ENCODE measurements at places on chromosomes 4 and X. TPM values are rescaled to one million over a fixed set of nuclear protein-coding genes. Genes with fewer than 3 reads are reported as not detected.

DNA sequence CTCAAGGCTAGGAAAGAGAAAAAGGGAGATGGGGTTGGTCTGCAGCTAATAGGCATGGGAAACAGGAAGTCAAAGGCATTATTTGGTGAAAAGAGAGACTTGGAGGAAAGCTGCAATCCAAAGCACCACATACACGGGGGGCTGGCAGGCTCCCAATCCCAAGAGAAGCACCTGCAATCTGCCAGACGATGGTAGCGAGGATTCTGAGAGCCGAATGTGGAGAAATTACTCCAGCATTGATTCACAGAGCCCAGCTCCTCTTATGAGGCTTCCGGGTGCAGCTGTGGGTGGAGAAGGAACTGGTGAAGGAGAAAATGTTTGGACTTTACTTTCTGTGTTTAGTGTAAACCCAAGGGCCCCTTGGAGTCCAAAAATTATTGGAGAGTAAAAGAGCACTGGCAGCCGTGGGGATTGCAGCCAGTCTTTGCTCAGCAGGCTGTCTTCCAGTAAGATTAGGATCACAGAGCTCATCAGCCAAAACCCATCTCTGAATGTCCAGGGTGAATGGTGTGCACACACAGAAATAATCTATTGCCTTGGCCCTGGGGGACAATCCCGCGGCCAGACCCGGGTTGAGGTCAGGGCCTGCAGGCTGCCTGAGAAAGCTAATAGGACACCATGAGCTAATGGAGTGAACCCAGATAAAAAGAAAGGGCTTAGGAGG, 197.6 kb downstream of the KIT start:
- peak; percentile 73 for DNase-seq

GRCh38 chr4:139798456-139798855, 132.8 kb downstream of the MGST2 start:
- no peak for DNase-seq

DNA sequence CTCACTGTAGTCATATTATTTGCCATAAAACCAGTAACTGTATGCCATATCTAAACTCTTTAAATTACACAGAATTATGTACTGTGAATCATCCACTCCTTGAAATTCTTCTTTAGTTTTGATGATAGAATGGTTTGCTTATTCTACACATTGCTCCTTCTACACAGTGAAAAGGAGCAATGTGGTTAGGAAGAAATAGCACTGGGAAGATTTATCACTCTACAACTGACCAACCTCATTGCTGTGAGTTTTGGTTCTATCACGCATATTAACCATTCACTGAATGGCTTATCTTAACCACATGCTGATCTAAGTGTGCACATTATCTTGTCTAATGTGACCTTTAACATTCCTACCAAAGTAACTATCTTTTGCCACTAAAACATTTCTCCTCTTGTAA, 415.7 kb upstream of the NDST4 start:
- DNase-seq = no peak

DNA sequence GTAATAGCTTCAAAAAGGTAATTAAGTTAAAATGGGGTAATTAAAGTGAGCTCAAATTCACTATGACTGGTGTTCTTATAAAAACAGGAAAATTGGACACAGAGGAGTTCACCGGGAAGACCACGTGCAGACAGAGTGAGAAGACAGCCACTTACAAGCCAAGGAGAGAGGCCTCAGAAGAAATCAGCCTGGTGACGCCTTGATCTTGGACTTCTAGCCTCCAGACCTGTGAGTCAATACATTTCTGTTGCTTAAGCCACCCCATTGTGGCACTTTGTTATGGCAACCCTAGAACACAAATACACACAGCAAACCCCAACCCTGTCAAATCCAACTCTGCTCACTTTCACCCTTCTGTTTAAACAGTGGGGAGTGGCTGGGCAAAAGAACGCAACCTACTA, 4.1 kb upstream of the CD38 start:
- no peak for DNase-seq

GRCh38 chrX:116318672-116319071, 117.7 kb upstream of the SLC6A14 start:
- DNase-seq = no peak

DNA sequence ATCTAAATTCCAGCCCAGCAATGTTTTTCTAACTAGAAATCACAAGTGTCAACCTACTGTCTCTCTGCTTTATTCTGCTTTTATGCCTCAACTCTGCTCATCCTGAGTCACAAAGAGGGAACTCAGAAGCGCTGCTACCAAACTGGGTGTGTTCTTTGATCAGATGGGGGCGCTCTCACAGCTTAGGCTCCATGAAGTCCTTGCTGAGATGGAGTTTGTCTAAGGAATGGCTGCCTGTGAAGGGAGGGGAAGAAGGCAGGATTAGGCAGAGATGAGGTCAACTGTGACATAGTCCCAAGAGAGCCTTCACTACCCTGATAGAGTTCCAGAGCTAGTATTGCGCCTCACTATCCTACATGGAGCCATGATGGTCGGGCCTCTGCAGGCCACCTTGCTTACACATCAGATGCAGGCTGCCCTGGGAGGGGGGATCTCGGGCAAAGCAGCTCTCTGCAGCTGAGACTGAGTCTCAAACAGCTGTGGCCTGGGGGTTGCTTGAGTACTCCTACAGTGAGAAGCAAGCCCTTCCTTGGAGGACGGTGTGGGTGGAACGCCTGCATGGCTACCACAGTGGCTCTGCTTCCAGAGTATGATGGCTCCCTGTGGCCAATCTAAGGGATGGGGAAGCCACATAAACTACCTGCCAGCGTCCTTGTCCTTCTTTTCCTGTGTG, 219.9 kb downstream of the CCNG2 start:
- no peak for DNase-seq

Gene RIBC1
- 0.71 TPM for total RNA-seq

GRCh38 chr4:109278594-109279031, 23.8 kb downstream of the COL25A1 start:
- no peak for DNase-seq

Gene ACSL4
- 46.3 TPM for total RNA-seq

- DNase-seq = no peak
These were observed 398.3 kb upstream of the FAM47C start for GRCh38 chrX:36609616-36610585.

All from right cardiac atrium (tissue), 5 donors.